ENCODE measurements at places on chromosomes 1 and 21.

DNA sequence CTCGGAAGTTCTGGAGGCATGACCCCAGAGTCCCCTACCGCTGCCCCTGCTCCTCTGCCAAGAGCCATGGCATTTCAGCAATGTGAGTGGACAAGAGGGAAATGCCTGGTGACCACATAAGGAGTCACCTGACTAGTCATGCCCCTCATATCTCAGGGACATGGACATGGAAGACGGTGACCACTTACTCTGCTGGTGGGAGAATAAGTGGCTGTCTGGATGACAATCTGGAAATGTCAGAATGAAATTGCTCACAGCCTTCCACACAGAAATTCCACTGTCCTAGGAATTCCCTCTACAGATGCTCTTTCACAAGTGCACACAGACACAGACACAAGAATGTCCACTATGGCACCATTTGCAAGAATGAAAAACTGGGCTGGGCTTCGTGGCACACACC, 24.3 kb upstream of the PLEKHG5 start:
- no peak for DNase-seq

GRCh38 chr1:26951821-26952497, 8.3 kb downstream of the KDF1 start:
- DNase-seq: no peak

DNA sequence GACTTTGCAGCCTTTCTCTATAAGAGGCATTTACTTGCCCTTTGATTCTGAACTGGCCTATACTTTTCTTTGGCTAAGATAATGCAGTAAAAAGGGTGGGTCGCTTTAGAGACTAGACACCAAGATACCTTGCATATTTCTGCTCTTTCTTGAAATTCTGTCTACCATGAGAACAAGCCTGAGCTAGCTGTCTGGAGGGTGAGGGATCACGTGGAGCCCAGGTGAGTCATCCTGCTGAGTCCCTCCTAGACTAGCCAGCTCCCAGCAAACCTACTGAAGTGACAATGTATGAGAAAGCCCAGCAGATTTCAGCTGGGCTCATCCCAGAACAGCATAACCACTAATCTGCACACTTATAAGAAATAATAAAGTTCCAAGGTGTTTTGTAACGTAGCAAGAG, 408.0 kb upstream of the KAZN start:
- no peak for DNase-seq

DNA sequence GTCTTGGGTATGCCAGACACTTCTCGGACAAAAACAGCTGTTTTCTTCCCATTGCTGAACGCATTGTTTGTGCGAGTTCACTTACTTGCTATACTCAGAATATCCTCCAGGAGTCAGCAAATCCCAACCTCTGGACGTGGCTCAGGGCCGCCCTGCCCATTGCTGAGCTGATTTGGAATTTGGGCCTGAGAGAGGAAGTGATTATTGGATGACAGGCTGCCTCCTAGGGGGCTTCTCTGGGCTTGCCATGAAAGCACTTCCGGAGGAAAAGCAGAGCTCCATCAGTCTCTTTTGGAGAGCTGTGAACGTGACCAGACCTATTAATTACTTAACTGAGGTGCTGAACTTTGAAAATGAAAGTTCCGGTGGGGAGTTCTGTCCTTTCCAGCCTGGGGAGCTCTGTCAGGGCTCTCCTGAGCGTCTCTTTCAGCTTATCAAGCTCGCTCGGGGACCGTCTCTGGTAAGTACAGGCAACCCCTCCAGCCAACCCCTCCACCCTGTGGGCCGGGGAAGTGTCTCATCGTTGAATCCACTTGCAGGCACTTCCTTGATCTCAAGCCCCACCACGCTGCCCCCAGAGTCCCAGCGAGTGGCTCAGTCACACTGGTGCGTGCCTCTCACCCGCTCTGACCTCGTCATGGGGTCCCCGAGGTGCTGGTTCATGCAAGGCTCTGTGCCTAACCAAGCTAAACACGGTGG, 76.9 kb downstream of the CLIC6 start:
- peak; percentile 74 for DNase-seq

DNA sequence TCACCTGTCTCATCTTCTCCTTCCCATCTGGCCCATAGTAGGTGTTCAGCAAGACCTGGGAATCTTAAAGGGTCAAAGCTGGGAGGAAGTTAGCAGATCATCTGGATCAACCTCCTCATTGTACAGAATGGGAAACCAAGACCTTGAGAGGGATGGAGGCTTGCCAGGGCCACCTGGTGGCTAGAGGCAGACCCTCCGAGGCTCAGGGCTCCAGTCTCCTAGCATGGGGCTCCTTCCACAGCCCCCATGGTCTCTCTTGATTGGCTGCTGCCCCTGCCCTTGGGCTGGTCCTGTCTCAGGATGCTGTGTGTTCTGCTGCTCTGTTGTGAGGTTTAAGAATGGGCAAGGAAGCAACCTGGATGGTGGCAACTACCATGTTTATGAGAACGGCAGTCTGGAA, 68.7 kb upstream of the CNTN2 start:
- DNase-seq: no peak

GRCh38 chr1:223019256-223019655, 123.8 kb downstream of the TLR5 start:
- DNase-seq: no peak

GRCh38 chr1:93584261-93585003, 97.2 kb downstream of the BCAR3 start:
- DNase-seq: no peak

DNA sequence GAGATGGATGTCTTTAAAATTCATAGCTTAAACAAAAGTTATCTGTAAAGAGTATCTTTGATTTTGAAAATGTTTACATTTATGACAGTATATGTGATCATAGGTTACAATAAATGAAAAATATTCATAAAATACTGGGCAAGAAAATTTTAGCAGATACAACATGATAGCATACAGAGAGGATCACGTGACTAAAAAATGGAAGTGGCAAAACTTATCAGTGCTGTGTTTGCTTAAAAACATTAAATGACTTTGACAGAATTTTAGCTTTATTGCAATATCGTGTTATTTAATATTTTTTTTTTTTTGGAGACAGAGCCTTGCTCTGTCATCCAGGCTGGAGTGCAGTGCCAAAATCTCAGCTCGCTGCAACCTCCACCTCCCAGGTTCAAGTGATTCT, 2294.1 kb downstream of the NCAM2 start:
- no peak for DNase-seq

DNA sequence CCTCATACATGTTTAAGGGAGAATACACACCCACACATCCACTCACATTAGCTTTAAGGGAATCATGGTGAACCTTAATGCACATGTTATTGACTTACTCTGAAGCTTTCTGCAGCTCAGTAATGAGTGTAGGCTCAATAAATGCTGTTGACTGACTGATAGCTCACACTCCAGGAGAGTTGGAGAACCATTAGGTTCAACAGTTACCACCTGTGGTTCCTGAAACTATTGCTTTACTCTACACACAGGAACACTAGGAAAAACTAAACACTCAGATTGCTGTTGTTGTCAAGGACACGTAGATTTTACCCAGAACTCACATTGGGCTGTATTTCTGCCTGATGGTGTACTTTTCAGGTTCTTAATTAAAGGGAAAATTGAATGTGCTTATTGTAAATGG, 37.3 kb downstream of the ZC3H11B start:
- DNase-seq: peak; percentile 74

DNA sequence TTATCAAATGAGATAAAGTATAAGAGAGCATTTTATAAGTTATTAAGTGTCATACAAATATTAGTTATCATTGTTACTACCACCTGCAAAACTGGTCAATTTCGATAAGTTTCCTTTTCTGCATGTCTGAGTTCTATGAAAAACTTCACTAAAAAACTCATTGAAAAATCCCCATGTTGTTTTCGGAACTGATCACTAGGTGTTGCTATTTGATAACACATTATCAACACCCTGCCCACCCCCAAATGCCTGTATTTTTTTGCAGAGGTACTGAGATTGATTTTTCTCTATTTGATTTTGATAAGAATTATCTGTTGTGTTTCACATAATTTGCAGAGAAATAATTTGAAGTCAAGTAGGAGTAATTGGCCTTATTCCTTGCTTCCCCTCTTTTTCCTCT, 22.1 kb upstream of the DISP1 start:
- DNase-seq: no peak

GRCh38 chr1:205576805-205577761, 54.7 kb downstream of the ELK4 start:
- no peak for DNase-seq

- no peak for DNase-seq
Measured at GRCh38 chr1:208977638-208978256, 605.8 kb upstream of the CAMK1G start.

DNA sequence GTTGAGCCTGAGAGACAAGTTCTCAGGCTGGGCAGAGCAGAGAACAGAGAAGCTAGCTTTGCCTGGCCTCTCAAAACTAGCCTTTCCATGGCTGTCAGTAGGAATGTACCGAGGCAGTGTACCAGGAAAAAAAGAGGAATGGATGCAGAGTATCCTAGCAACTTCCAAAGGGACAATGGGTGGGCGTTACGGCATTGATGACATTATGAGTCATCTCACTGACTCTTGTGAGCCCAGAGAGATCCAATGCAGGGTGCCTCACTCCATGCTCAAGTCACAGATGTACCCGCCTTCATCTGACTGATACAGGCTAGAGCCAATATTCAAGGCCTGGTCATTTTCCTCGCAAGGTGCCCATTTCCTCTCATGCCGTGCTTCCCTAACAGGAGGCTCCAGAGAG, 51.4 kb upstream of the C8B start:
- DNase-seq: no peak

GRCh38 chr1:158035014-158035413, 41.6 kb downstream of the KIRREL1 start:
- DNase-seq: no peak

GRCh38 chr1:19680644-19681043, 16.0 kb downstream of the HTR6 start:
- DNase-seq: no peak

GRCh38 chr1:182968151-182968741, 15.3 kb upstream of the SHCBP1L start:
- DNase-seq: no peak

DNA sequence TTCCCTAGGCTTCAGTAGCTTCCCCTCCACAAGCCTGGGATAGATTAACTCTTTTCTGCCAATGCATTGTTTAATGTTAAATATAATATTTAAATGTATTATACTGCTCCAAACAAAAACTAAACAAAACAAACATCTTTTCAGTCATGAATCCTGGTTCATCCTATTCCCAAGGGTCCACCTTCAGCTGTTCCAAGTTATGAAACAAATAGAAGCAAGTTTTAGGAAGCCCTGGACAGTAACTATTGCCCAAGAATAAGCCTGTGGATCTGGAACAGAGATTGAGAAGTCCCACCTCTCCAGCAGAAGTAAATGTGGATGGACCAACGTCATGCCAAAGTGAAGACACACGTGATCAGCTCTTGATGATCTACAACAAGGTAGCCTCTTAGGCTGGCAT, 408.1 kb downstream of the SETD4 start:
- no peak for DNase-seq

DNA sequence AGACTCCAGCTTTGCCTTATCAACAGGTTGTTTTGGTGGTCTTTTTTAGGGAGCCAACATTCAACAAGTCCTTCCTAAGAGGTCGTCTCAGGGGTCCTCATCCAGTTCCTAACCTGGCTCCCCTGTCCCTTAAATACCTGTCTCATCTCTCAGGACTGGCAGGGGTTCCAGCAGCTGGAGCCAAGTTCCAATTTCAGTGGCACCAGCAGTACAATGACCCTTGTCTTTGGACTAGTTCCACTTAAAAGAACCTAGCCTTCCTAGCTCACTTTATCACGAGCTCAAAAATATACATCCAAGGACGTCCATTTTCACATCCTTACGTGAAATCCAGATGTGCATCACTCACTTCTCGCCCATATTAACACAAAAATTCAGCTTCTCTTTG, 18.7 kb upstream of the TRAF3IP3 start:
- DNase-seq: no peak

- no peak for DNase-seq
Measured at GRCh38 chr1:200221614-200222282, 188.1 kb downstream of the ZNF281 start.

DNA sequence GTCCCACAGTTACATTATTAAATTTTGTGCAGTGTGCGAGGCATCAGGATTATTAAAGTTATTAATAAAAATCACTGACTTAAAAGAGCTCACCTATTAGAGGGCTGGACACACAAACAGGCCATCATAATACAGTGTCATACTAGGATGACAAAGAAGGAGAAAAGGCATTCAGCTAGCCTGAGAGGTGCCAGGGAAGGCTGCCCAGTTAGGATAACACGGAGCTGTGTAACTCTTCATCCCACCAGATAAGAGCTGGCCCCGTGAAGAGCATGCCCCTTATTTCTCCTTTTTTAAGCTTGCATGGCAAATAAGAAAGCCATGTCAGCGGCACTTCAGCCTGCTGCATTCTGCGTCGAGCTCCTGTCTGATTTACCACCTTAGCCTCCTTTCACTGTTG, 109.5 kb downstream of the KCNK1 start:
- DNase-seq: no peak

DNA sequence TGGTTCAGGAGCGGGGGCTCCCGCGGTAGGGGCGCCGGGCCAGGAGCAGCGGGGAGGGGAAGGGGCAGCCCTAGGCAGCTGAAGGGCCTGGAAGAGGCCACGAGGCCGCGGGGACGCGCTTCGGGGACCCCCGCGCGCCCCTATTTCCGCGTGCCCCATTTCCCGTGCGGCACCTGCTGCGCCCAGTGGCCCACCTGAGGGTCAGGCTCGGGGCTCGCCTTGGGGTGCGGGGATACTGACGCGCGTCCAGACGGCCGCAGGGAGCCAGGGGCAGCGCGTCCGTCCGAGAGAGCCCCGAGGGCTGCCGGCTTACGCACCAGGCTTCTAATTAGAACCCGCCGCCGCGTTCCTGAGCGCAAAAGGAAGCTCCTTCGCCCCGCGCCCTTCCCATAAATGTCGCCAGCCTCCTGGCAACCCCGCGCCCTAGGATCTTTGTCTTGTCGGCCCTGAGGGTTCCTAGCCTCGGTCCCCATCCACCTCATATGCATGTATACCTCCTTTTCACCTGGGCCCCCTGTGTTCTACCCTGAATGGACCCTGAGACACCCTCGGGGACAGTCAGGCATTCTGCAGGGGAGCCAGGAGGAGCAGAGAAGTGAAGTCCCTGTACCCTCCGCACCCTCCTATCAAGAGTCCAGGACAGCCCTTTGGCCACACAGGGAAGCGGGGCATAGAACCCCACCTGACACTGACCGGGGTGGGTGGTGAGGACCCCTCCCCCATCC, 1.8 kb downstream of the WNT3A start:
- no peak for DNase-seq

Data from NCI-H774 (cell line).